ENCODE measurements at places on chromosomes 5 and 9.

- H3K27me3 ChIP-seq: peaks cover 3% of the 10 kb centered on the region
- H3K27ac ChIP-seq: no peak overlapping the region
- H3K4me3 ChIP-seq: no peak overlapping the region
- H3K36me3 ChIP-seq: no peaks in the 10 kb centered on the region
- no peak for DNase-seq
- no peaks in the 10 kb centered on the region for H3K4me1 ChIP-seq
Observed at GRCh38 chr5:174706997-174707572, 17.3 kb upstream of the MSX2 start.

GRCh38 chr5:155827949-155828348 is 499.0 kb upstream of the SGCD start:
- no peaks in the 10 kb centered on the region for H3K27me3 ChIP-seq
- no peaks in the 10 kb centered on the region for H3K4me1 ChIP-seq
- no peak overlapping the region for H3K27ac ChIP-seq
- no peak overlapping the region for H3K4me3 ChIP-seq

- no peak overlapping the region for H3K4me3 ChIP-seq
- no peaks in the 10 kb centered on the region for H3K36me3 ChIP-seq
- H3K27ac ChIP-seq: no peak overlapping the region
- peaks cover 5% of the 10 kb centered on the region for H3K27me3 ChIP-seq
Observed at GRCh38 chr9:109996936-109997580, 210.9 kb downstream of the C9orf152 start.

DNA sequence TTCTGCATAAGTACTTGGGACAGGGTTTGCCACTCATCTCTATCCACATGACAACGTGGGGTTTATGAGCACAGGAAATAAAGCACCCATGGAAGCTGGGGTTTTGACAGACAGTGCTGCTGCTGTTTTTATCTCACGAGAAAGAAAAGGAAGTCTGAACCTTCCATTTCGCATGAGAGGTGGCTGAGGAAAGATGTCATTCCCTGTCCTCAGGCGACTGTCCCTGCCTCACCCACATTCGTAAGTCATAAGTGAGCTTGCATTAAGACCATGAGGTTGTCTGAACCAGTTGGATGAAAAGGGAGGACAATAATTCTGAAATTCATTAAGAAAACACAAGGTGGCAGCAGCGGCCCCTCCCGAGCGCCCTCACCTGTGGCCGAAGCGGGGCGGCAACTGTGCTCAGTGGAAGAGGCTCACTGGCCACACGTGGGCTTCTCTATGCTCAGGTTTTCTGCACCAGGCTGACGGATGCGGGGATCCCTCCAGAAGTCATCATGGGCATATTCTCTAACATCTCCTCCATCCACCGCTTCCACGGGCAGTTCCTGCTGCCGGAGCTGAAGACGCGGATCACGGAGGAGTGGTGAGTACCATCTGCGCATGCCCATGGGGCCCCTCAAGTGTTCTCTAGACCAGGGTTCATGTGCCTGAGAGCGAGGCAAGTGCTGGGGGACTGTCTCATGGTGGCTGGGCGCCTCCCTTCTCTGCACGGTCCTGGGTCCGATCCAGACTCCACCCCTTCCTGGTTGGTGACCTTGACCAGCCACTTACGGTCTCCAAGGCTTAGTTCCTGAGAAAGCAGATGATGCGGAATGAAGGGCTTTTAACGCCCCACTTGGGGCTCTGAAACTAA is 54.7 kb upstream of the SUSD3 start:
- H3K27me3 ChIP-seq: no peaks in the 10 kb centered on the region
- peaks cover 32% of the 10 kb centered on the region for H3K4me1 ChIP-seq
- H3K4me3 ChIP-seq: peak overlapping the region; percentile 43
- peak overlapping the region; percentile 76 for H3K27ac ChIP-seq

- no peak overlapping the region for H3K4me3 ChIP-seq
- H3K36me3 ChIP-seq: no peaks in the 10 kb centered on the region
- no peak overlapping the region for H3K27ac ChIP-seq
- H3K27me3 ChIP-seq: peaks cover 2% of the 10 kb centered on the region
- no peaks in the 10 kb centered on the region for H3K4me1 ChIP-seq
Observed at GRCh38 chr5:134477462-134478245, 47.8 kb upstream of the JADE2 start.

- H3K4me3 ChIP-seq: peak overlapping the region; percentile 53
- H3K27me3 ChIP-seq: no peaks in the 10 kb centered on the region
- H3K4me1 ChIP-seq: peaks cover 85% of the 10 kb centered on the region
- peaks cover 18% of the 10 kb centered on the region for H3K36me3 ChIP-seq
- peak overlapping the region; percentile 77 for H3K27ac ChIP-seq
Observed at GRCh38 chr5:134135091-134135655, 20.7 kb downstream of the TCF7 start.

GRCh38 chr5:61123145-61123544 is 39.1 kb downstream of the SMIM15 start:
- no peak overlapping the region for H3K27ac ChIP-seq
- no peak overlapping the region for H3K4me3 ChIP-seq
- no peak for DNase-seq
- peaks cover 3% of the 10 kb centered on the region for H3K36me3 ChIP-seq
- H3K4me1 ChIP-seq: no peaks in the 10 kb centered on the region

- H3K36me3 ChIP-seq: no peaks in the 10 kb centered on the region
- no peak overlapping the region for H3K27ac ChIP-seq
- peaks cover 3% of the 10 kb centered on the region for H3K4me1 ChIP-seq
Observed at GRCh38 chr9:130368631-130369103, 76.1 kb upstream of the ASS1 start.

DNA sequence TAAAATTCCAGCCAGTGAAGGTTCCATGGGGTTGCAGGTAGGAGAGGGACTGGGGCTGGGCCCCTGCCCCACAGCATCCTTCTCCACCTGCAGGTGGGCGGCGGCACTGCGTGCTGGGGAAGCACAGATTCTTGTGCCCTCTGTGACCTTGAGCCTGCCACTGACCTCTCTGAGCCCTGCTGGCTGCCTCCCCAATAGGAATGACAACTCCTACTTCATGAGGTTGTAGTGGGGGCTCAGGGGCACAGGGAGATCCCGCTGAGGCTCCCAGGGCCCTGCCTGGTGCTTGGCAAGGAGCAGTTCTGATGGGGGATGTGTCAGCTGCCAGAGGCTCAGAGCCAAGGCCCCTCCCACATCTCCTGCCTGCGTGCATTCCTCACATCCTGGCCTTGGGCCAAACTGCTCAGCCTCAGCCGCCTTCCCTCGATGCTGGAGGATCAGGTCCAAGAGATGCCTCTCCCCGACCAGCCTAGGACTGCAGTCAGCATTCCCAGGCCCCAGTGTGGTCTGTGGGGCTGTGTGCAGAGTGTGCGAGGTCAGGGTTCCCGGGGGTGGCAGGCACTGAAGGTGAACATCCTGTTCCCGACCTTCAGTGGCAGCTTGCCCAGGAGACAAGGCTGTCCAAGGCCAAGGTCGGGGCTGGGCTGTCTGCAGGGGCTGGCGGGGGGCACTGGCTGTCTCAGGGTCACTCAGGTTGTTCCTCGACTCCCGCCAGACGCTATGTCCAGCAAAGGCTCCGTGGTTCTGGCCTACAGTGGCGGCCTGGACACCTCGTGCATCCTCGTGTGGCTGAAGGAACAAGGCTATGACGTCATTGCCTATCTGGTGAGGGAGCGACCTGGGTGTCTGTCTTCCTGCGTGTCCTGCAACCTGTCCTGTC is 7.0 kb downstream of the ASS1 start:
- no peaks in the 10 kb centered on the region for H3K36me3 ChIP-seq
- H3K27me3 ChIP-seq: peaks cover 7% of the 10 kb centered on the region
- DNase-seq: no peak
- H3K27ac ChIP-seq: no peak overlapping the region
- H3K4me1 ChIP-seq: peaks cover 22% of the 10 kb centered on the region

DNA sequence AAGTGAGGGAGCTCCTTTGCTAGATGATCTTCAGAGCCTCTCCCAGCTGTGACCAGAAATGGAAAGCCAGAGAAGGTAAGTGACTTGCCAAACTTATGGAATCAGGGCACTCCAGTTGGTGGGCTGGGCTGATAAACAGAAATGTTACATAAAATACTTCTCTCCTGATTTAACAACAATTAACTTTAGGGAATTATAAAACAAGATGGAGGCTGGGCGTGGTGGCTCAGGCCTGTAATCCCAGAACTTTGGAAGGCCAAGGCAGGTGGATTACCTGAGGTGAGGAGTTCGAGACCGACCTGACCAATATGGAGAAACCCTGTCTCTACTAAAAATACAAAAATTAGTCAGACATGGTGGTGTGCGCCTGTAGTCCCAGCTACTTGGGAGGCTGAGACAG is 899 bp upstream of the MED10 start:
- DNase-seq: no peak
- peak overlapping the region; percentile 97 for H3K27ac ChIP-seq
- H3K4me1 ChIP-seq: peaks cover 30% of the 10 kb centered on the region
- peak overlapping the region; percentile 98 for H3K4me3 ChIP-seq

- no peak for DNase-seq
- no peaks in the 10 kb centered on the region for H3K4me1 ChIP-seq
- no peak overlapping the region for H3K27ac ChIP-seq
- no peak overlapping the region for H3K4me3 ChIP-seq
- no peaks in the 10 kb centered on the region for H3K36me3 ChIP-seq
Observed at GRCh38 chr9:97536480-97536879, 35.0 kb downstream of the TMOD1 start.

GRCh38 chr9:110928599-110928998 is 109.7 kb downstream of the LPAR1 start:
- no peak for DNase-seq
- no peak overlapping the region for H3K27ac ChIP-seq
- peaks cover 8% of the 10 kb centered on the region for H3K4me1 ChIP-seq
- H3K4me3 ChIP-seq: no peak overlapping the region

DNA sequence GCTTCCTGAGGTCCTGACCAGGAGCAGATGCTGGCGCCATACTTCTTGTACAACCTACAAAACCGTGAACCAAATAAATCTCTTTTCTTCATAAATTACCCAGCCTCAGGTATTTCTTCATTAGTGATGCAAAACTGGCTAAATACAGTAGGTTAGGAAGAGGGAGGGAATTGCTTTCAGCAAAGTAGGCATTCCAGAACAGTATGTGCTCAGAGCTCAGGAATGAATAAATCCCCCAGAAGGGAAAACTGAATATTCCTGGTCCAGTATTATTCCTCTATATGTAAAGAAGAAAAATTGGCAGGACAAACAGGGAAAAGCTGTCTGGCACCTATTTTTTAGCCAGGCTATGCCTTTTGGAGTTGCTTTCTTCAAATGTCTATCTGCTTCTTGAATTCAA is 577.1 kb downstream of the PSAT1 start:
- no peaks in the 10 kb centered on the region for H3K27me3 ChIP-seq
- DNase-seq: no peak
- H3K27ac ChIP-seq: no peak overlapping the region
- H3K4me3 ChIP-seq: no peak overlapping the region

DNA sequence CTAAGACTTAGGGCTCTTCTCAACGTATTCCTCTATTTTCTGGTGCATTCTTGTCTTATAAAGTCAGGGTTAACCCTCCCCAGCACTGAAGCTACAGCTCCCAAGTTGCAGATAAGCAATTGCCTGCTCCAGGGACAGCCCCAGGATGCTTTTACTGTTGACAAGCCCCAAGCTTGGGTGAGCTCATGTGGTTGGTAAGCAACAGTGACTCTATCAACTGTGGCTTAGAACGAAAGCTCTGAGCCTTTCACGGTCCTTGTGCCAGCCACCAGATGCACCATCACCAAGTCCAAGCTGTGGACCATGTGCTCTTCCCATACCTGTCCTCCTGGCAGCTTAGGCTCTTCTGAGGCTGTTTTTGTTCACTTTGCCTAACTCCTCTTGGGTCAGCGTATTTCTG is 13.5 kb downstream of the ADRB2 start:
- no peak overlapping the region for H3K4me3 ChIP-seq
- H3K36me3 ChIP-seq: peaks cover 2% of the 10 kb centered on the region
- peaks cover 8% of the 10 kb centered on the region for H3K4me1 ChIP-seq
- peaks cover 35% of the 10 kb centered on the region for H3K27me3 ChIP-seq
- no peak for DNase-seq
- H3K27ac ChIP-seq: no peak overlapping the region

- no peaks in the 10 kb centered on the region for H3K27me3 ChIP-seq
- no peak overlapping the region for H3K27ac ChIP-seq
- peaks cover 5% of the 10 kb centered on the region for H3K4me1 ChIP-seq
- peaks cover 5% of the 10 kb centered on the region for H3K36me3 ChIP-seq
- H3K4me3 ChIP-seq: no peak overlapping the region
- DNase-seq: no peak
Observed at GRCh38 chr9:100443781-100444768, 17.1 kb downstream of the MSANTD3 start.

DNA sequence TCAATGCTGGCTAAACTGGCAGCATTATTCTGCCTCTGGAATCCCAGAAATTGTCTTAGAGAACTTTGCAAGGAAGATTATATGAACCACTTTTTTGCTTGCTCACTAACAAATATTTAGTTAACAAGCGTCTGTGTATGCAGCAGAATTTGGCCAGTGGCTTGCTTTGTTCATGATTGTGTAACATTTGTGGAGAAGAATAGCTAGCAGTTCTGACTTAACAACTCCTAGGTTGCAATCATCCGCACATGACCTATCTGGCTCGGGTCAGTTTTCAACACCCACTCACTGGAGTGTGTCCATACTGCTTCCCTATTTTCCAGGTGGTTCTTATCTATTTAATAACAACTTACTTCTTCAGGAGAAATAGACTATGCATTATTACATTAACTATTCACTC is 98.5 kb downstream of the SNX18 start:
- no peak overlapping the region for H3K27ac ChIP-seq
- no peak for DNase-seq
- peaks cover 3% of the 10 kb centered on the region for H3K27me3 ChIP-seq
- no peak overlapping the region for H3K4me3 ChIP-seq
